ENCODE measurements at places on chromosomes 3 and 15. TPM values are rescaled to one million over a fixed set of nuclear protein-coding genes. Genes with fewer than 3 reads are reported as not detected.

Gene SPTSSB
- not detected for total RNA-seq

Gene GABRR3
- total RNA-seq = not detected

Gene CCR9
- not detected for total RNA-seq

Gene EXD1
- 0.03 TPM for total RNA-seq

Gene ALAS1
- total RNA-seq = 66.7 TPM

Gene CLEC3B
- total RNA-seq = not detected

Gene CYP1A2
- not detected for total RNA-seq

Gene LMLN
- total RNA-seq = 4.3 TPM

Gene SKOR1
- total RNA-seq = 4.9 TPM

Gene IL5RA
- total RNA-seq = not detected

Gene NRROS
- 11.6 TPM for total RNA-seq

Gene CHRNA3
- 0.37 TPM for total RNA-seq

Gene UROC1
- not detected for total RNA-seq

Gene OXTR
- 1.1 TPM for total RNA-seq
